ENCODE measurements at places on chromosomes 11 and 22.

DNA sequence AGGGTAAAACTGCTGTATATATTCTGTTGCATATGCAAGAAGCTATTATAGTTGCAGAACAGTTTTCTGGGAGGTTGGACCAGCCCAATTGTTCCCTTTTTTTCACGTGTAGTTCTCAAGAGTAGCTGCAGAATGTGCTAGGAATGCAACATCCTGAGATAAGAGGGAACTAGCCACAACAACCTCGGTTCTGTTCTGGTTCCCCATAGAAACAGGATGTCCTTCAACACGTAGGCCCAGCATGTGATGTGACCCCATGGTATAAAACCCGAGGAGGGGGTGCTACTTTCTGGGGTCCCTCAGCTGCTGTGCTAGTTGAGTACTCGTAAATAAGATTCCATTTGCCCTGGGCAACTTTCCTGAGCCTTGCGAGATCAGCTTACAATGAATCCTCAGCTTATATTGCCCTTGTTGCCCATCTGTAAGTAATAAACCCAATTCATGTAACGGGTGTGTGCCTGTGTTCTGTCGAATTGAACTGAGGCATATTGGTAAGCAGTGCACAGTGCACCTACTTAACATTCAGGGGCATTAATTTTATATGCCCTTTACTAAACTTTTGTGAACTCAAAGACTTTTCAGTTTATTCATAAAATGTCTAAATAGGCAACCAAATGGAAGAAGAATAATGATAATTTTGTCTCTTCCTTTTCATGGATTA is 23.0 kb upstream of the TRAF6 start:
- no peak for DNase-seq

GRCh38 chr22:33302549-33302948 is 244.4 kb upstream of the SYN3 start:
- DNase-seq = no peak

GRCh38 chr11:32562839-32563599 is 20.6 kb upstream of the EIF3M start:
- no peak for DNase-seq

DNA sequence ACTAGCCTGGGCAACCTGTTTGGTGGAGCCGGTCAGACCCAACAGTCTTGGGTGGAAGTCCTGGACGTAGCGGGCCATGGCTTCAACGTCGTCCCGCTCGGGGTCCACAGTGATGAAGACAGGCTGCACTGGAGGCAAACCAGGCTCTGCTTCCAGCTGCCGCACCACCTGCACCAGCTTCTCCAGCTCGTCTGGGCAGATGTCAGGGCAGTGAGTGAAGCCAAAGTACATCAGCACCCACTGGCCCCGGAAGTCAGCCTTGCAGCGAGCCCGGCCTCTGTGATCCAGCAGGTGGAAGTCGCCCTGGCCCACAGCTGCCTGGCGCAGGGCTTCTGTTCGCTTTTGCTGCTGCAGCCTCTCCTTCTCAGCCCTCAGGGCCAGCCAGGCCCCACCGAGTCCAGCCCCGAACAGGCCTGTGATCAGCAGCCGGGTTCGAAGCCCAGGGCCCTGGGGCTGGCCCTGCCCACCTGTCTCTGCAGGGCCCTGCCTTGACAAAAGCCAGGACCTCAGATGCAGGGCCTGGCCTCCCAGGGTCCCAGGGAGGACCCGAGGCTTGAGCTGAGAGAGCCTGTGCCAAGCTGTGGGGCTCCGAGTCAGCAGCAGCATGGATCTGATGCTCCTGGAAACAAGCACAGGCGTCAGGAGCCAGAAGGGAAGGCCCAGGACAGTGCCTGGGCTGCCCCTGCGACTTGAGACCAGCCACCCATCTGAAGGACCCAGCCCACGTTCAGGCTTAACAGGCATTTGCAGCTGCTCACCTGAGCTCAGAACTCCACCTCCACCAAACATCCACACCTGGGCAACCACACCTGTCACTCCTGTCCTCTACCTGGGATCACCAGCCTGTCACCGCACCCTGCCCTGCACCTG is 1.4 kb downstream of the SCO2 start:
- DNase-seq = no peak

DNA sequence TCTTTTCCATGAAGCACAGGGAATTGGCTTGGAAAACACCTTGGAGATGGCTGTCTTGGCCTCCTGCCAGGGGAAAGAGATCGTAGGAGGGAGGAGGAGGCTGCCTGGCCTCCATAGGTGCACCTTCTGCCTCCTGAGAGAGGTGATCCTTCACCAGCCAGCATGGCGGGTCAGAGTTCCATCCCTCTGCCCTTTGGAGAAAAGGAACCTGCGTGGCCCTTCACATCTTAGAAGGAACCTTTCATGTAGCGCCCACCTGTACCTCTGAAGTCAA is 58.2 kb upstream of the DRD2 start:
- no peak for DNase-seq

DNA sequence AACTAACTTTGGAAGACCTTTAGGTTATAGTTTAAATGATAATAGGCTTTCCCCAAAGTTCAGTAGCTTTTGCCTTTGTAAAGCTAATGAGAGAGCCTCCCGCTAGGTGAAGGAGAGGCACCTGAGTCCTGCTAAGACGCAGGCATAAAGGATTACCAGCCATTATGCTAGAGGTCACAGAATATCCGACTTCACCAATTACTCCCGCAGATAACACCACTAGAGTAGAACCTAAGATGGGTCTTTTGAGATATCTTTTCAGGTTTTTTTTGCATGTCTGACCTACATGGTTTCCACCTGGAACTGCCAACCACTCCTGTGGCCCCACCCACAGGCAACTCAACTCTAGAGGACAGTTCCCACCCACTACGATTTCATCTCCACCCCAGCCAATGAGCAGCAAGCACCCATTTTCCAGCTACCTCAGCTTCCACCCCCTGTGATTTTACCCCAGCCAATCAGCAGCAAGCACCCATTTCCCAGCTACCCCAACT is 314.3 kb downstream of the BRD1 start:
- DNase-seq = no peak

- no peak for DNase-seq
Measured at GRCh38 chr11:128906185-128907050, 15.3 kb downstream of the KCNJ5 start.
